ENCODE measurements at places on chromosomes 13 and 19.
A peak's percentile ranks its signal among the peaks of the same experiment; 100 is the strongest.

- DNase-seq, result no peak
These were observed 27.5 kb upstream of the TEX29 start for GRCh38 chr13:111292710-111293485.

DNA sequence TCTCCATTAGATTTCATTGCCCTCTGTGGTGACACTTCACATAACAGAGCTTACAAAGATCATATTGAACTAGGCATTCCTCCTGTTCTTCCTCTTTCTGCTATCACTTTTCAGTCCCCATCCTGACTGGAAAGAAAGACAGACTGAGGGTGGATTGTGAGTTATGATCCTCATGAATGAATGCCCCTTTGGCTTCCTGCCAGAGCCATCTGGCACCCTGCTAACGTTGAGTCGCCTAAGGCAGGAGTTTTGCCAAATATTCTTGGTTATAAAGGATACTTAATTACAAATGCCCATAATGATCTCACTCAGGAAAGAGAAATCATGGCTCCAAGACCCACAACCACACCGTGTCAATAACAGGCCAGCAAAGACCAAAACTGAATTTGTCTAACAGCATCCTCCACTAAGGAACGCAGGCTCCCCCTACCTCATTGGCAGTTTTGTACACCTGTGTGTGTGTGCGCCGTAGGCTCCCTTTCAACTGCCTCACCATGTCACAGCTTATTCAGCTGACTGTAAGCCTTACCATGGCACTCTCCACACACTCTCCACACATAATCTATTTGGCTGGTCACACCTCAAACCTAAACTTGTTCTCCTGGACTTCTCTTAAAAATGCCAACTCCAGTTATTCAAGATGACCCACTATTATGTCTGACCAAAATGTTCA, 15.5 kb downstream of the ZNF211 start:
- DNase-seq, result no peak

GRCh38 chr13:104823071-104823470, 1712.4 kb downstream of the EFNB2 start:
- DNase-seq, result no peak

GRCh38 chr19:7888145-7888825, at the start of gene LRRC8E:
TSS of gene LRRC8E (plus strand) at chr19:7888510. CDS start at chr19:7895604, 7,094 bp downstream.
- DNase-seq, result peak; percentile 87

GRCh38 chr13:71677124-71677523, 189.9 kb downstream of the DACH1 start:
- no peak for DNase-seq
